ENCODE measurements at places on chromosomes 16 and 17.

DNA sequence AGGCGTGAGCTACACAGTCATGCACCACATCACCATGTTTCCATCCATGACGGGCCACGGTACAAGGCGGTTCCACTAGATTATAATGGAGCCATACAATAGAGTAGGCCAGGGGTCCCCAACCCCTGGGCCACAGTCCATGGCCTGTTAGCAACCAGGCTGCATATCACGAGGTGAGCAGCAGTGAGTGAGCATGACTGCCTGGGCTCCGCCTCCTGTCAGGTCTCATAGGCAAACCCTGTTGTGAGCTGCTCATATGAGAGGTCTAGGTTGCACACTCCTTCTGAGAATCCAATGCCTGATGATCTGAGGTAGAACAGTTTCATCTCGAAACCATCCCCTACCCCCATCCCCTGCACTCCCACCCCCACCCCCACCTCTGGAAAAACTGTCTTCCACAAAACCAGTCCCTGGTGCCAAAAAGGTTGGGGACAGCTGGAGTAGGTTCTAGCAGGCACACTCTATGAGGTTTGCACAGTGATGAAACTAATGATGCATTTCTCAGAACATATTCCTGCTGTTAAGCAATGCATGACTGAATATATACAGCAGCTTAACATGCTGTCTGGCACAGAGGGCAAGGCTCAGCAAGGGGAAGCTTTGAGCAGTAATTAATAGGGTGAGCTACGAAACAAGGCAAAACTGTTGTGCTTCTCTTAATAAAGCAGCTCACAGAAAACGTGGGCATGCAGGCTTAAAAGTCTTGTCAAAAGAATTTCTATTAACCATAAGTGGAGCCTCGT is 108.0 kb downstream of the VPS53 start:
- DNase-seq: peak; percentile 76

DNA sequence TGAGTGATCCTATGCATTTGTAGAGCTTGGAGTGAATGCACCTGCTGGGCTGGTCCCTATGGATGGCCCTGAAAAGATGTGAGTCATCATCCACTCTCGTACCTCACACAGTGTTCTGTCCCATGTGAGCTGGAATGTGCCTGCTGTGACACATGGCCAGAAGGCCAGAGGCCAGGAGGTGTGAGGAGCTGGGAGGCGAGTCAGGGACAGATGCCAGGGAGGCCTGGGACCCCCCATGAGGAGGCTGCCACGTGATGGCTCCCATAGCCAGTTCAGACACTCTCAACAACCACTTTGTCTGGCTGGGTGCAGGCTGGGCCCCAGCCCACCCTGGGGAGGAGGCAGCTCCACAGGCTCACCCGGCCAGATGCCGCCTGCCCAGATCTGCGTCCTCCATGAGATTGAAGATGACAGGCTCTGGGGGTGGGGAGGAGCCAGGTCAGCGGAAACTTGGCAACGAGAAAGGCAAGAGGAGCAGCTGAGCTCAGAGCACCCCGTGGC is 168.8 kb downstream of the C16orf78 start:
- no peak for DNase-seq

DNA sequence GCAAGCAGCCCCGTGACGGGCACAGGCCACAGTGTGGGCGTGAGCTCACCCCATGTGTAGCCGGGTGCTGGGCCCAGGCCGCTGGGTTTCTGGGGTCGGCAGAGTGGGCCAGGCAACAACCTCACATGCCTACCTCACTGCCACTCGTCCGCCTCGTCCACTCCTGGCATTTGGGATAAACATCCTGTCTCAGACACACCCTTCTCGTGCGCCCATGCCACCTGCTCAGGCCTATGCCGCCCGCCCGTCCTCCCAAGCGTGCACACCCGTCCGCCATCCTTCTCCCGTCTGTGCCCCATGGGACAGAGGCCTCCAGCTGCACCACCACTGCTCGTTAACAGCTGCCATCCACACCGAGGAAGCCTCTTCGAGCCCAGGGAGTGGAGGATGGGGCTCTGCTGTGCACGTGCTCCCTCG is 64.3 kb downstream of the KLHDC4 start:
- DNase-seq: no peak

GRCh38 chr17:7383742-7384488 is 3.0 kb downstream of the TNK1 start:
- DNase-seq: peak; percentile 28

DNA sequence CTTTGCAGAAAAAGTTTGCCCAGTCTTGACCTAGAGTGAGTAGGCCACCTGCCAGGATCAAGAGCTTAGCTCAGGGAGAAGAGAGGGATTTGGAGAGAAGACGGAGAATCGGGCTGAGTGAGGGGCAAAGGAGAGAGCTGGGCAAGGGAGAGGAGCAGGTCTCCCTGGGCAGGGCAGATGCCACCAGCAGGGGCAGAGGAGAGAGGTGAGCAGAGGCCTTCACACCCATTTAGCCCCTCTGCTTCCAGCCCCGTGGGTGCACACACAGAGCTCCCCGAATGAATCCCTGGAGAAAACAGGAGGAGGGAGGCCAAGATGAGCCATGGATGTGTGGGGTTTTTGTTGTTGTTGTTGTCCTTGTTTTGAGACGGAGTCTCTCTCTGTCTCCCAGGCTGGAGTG is 29.2 kb downstream of the TBX4 start:
- DNase-seq: no peak

DNA sequence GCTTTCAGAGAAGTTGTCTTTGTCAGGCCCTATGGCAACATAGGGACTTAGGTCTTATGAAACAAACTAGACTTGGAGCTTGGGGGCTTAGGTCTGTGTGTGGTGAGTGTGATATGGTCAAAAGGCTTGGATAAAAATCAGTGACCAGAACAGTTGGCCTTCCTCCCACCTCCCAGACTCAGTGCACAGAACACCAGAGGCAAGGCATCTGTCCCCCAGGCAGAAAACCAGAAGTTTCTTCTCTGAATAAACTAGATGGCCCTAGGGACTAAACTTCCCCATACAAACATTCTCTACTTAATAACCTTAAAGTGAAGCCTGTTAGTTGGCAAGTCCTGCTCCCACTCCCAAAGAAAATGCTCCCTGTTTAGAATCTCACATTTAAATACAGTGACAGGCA is 39.2 kb upstream of the PMFBP1 start:
- DNase-seq: no peak

- no peak for DNase-seq
Measured at GRCh38 chr16:74053826-74054225, 242.8 kb upstream of the PSMD7 start.

- DNase-seq: no peak
Measured at GRCh38 chr17:79476074-79476652, 134.7 kb downstream of the RBFOX3 start.

- DNase-seq: no peak
Measured at GRCh38 chr16:30446203-30446595, 525 bp upstream of the SEPHS2 start.

GRCh38 chr16:73610605-73611156 is 562.8 kb upstream of the ZFHX3 start:
- no peak for DNase-seq

GRCh38 chr16:87854053-87854906 is 15.0 kb downstream of the SLC7A5 start:
- no peak for DNase-seq

GRCh38 chr17:14351493-14351892 is 50.6 kb downstream of the HS3ST3B1 start:
- no peak for DNase-seq

- no peak for DNase-seq
Measured at GRCh38 chr17:16870253-16871245, 101.4 kb downstream of the TNFRSF13B start.

DNA sequence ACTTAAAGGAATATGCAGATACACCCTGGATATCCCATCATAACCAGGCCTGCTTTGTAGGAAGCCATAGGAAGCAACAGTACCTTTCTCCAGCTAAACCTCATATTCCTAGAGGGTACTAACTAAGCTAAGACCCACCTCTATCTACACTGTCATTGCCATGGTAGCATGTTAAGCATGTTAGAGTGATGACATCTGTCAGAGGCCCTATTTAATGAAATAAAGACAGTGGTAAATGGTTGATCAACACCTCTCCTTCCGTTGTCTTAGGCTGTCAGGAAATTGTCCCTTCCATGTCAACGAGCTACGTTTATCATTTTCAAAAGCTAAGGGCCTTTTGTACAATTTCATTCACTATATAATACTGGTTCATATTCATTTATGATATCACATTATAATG is 251.1 kb upstream of the PSMD7 start:
- no peak for DNase-seq

DNA sequence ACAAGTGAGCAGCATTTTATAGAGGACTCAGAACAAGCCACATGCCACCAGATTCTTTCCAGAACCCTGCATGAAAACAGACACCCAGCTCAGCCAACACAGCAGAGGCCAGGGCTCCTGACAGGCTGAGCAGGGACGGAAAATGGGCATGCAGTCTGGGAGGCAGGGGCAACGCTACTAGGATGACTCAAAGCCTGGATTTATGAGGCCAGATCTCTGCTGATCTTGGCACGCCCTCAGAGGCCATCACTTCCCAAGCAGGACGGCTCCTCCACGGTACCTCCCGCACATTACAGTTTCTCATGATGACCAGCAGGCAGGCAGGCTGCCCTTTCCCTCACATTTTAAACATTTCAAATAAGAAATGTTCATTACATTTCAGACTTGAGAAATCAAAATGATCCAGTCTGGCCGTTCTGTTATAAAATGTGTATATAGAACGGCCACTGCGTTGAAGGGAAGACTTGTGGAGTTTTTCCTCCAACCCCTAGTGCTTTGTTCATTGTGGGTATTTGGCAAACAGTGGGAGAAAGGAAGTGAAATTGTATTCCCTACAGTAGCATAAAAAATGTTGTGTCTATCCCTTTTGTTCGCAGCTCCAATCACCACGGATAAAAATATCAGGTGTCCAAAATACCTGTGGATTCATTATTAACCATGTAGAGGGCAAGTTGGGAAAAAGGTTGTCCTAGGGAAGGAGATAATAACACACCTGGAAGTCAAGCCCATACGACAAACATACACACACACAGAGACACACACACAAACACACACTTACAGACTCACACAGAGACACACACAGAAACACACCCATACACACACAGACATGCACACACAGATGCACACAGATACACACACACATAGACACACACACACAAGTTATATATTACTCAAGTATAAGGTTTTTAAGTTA is 64.8 kb upstream of the ADAMTS18 start:
- DNase-seq: peak; percentile 79

- DNase-seq: no peak
Measured at GRCh38 chr17:80803451-80804428, 187.9 kb upstream of the CHMP6 start.

- peak; percentile 81 for DNase-seq
Measured at GRCh38 chr16:31471875-31472708, at the start of gene TGFB1I1. Gene TGFB1I1 (plus strand): TSS chr16:31472152. CDS start chr16:31472189, 37 bp downstream.

DNA sequence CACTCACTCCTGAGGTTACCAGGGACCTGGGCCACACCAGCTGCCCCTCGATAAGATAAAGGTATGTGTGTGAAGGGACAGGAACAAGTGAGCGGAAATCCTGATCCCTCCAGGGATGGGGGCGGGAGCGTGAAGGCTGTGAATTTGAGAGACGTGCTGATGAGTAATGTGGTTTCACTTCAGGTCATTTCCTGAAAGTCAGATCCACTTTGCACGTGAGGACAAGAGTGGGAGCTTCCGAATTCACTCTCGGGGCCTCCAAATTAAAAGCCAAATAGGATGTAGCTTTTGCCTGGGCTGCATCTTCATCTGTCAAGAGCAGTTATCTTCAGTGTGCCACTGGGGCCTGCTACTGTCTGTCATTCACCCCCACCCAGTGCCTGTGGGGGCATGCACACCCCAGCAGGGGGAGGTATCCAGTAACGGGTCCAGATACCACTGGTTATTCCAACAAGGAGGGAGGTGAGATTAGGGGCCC is 87.4 kb upstream of the LHX1 start:
- peak; percentile 85 for DNase-seq

DNA sequence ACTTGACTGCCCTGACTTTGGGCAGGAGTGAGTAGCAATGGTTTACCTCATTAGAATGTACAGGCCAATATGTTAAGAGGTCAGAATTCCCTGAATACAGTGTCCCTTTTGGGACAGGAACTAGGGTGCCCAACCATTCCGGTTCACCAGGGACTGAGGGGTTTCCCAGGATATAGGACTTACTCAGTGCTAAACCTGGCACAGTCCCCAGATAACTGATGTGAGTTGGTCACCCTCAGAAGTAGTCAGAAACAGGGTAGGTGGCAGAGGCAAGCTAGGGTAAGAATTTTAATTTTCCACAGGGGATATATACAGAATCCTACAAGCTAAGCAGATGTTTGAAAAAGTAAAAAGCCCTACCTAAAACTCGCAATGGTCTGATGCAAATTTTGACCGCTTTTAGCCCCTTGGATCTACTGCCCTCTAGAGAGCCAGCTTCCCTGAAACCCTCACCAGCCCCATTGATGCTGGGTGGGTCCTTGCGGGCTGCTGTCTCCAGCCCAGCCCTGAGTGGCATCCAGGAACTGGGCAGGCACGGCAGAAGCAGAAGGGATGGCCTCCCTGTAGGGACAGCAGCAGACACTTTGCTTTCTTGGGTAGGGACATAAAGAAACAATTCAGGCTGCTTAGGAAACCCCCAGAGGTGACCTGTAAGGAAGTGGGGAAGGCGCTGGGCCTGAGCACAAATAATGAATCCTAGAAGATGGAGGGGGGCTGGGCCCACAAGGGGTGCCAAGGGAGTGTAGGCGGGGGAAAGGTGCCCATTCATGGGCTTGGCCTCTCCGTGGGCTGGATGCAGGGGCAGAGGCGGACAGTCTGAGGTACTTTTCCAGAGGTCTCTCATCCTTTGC is 434.8 kb downstream of the SLC39A11 start:
- no peak for DNase-seq

DNA sequence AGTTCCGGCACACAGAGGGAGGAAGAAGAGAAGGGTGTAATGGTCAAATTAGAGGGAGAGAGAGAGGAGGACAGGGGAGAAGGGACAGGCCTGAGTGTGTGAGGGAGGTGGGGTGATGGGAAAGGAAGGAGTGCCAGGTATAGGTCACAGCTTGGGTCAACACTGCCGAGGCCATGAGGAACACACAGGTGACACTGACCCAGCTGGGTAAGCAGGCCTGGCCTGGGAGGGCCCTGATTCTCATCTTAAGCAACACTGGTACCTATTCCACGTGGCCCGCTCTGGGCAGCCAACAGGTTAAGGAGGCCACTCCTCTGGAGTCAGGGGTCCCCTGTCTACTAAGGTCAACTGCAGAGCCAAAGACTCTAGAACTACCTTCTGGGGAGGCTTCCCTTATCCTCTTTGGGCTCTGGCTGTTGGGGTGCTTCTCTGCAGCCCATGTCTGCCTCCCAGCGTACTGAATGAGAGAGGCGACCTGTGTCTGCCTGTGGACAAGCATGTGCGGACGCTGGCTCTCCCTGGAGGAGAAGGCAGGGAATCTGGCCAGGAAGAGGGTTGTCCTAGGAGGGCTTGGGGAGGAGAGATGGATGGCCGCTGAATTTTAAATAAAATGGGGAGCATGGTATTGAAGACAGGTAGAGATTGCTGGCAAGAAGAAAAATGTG is 57.6 kb downstream of the RGS9 start:
- DNase-seq: no peak

GRCh38 chr16:5478036-5478435 is 380.4 kb upstream of the EEF2KMT start:
- no peak for DNase-seq

GRCh38 chr17:11031787-11032186 is 193.9 kb upstream of the PIRT start:
- no peak for DNase-seq

Data from iris pigment epithelial cell (primary cell).